ENCODE measurements at places on chromosomes 2 and 18.

GRCh38 chr18:41940506-41941215, 14.4 kb upstream of the PIK3C3 start:
- DNase-seq = no peak

- DNase-seq = no peak
These were observed 236.8 kb downstream of the SEPTIN10 start for GRCh38 chr2:109376796-109377495.

GRCh38 chr2:72210470-72210869, 62.8 kb upstream of the CYP26B1 start:
- no peak for DNase-seq

DNA sequence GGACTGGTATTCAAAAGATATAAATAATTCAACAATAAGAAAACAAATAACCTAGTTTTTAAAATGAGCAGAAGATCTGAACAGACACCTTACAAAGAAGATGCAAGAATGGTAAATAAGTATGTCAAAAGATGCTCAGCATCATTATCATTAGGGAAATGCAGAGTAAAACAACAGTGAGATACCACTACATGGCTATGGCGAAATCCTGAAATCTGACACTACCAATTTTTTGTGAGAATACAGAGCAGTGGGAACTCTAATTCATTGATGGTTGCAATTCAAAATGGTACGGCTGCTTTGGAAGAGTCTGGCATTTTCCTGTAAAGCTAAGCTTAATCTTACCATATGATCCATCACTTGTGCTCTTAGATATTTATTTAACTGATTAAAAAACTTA, 151.8 kb downstream of the UBR3 start:
- no peak for DNase-seq

- peak; percentile 93 for DNase-seq
These were observed 10.9 kb upstream of the FHL2 start for GRCh38 chr2:105409717-105410116.

GRCh38 chr2:47741101-47741500, 41.8 kb upstream of the MSH6 start:
- no peak for DNase-seq

DNA sequence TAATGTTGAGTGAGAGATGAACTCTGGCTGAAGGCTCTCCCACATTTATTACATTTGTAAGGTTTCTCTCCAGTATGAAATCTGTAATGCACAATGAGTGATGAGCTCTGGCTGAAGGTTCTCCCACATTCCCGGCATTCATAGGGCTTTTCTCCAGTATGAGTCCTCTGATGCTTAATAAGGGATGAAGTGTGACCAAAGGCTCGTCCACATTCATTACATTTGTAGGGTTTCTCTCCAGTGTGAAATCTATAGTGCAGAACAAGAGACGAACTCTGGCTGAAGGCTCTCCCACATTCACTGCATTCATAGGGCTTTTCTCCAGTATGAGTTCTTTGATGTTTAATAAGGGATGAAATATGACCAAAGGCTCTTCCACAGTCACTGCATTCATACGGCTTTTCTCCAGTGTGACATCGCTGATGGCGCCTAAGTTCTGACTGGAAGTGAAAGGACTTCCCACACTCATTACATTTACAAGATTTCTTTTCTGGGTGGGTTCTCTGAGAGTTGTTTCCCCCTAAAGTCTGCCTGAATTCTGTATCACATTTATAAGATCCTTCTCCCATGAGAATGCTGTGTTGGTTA, 10.2 kb downstream of the ZNF514 start:
- no peak for DNase-seq

- no peak for DNase-seq
These were observed 28.9 kb upstream of the CNOT11 start for GRCh38 chr2:101223814-101224231.

- DNase-seq = peak; percentile 97
These were observed 172.3 kb downstream of the PRKCE start for GRCh38 chr2:45823723-45824206.

DNA sequence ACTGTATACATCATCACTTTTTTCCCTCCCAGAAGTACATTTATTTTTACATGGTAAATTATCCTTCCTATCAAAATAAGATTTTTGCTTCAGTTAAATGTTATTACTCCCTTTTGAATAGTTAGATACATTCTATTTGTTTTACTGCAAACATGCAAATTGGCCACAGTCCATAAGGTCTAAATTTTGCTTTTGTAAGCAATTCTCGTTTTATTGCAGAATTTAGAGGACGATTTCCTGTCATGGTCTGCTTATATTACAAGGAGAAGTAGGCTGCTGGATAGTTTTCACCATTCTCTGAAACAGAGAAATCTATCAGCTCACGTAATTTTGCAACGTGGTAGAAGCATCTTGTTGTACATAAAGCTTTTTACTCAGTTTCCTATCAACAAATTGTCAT, 1632.5 kb downstream of the LRP1B start:
- DNase-seq = no peak

GRCh38 chr2:56134861-56135260, 48.9 kb upstream of the CCDC85A start:
- DNase-seq = no peak

DNA sequence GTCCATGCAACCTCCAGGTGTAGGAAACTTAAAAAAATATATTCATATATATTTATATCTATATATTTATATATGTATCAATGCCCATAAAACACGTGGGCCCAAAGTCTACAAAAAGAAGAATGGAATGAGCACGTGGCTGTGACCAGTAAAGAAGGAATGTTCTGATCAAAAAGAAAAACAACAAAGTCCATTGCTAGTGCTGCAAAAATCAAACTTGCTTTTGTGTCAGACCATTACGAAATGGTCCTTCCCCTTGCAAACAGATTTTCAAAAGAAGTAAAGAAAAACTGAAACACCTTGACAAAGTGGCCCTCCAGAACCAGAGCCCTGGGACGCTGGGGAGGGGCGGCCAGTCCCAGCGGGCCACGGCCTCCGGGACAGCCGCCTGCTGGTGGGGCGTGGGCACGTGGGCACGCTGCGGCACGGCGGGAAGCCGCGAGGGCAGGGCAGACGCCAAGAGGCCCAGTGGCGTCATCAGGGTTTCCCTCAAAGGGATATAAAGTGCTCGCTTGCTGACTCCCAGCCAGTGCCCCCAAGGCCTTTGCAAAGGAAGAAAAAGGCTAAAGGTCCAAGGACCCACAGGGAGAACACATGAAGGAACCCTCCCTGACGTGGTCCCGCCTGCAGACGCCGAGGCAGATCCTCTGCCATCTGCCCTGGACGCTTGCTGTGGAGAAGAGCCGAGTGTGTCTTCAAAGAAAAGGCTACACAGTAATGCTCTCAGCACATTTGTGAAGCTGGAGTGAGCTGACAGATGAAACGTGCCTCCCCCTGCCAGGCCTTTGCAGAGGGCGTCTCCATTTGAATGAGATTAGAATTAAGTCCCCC, 201.8 kb downstream of the TWIST2 start:
- DNase-seq = no peak

DNA sequence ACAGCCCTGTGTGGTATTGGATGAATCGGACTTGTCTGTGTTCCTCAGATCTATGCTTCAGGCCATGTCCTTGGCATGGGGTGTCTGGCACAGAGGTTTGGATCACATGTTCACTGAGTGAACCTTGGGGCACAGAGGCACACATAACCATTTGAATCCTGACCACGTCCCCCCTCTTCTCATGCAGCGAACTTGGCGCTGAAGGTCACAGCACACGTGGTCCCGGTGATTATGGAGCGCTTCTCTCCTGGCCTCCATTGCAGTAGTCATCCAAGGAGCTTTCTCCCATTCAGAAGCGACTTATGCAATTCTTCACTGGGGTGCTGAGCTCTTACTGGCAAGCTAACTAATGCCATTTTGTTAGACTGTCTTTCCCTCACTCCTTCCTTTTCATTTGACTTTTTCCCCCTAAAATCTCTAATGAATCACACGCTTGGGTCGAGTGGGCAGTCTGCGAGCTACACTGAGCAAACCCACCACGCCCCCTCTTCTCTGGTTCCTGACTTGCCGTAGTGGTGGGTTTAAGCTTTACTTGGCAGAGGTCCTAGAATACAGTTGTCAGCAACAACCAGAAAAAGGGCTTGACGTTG, 59.4 kb downstream of the KCNG2 start:
- DNase-seq = no peak

DNA sequence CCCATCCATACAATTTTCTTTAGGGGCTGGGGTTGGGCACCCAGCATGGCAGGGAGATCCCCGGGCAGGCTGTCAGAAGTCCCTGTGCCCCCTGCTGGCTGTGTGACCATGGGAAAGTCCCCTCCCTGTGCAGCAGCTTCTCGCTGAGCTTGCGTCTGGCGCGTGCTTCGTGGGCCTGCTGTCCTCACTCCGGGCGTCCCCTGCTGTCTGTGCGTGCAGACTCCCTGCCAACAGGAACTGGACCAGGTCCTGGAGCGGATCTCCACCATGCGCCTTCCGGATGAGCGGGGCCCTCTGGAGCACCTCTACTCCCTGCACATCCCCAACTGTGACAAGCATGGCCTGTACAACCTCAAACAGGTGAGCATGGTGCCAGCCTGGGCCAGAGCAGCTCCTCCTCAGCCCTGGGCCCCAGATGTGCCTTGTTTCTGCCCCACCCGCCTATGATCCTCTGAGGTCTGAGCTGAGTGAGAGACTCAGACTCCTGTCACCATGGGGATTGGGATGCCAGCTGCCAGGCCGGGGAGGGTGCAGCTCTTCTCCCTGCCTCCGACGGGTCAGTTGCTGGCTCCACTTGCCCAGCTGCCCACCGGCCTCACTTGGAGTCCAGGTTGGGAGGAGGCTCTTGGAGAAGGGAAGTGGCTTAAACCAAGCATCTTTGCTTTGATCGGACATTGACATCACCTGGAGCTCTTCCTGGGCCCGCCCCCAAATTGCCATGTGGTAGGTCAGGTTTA, 28.6 kb downstream of the IGFBP2 start:
- DNase-seq = no peak

DNA sequence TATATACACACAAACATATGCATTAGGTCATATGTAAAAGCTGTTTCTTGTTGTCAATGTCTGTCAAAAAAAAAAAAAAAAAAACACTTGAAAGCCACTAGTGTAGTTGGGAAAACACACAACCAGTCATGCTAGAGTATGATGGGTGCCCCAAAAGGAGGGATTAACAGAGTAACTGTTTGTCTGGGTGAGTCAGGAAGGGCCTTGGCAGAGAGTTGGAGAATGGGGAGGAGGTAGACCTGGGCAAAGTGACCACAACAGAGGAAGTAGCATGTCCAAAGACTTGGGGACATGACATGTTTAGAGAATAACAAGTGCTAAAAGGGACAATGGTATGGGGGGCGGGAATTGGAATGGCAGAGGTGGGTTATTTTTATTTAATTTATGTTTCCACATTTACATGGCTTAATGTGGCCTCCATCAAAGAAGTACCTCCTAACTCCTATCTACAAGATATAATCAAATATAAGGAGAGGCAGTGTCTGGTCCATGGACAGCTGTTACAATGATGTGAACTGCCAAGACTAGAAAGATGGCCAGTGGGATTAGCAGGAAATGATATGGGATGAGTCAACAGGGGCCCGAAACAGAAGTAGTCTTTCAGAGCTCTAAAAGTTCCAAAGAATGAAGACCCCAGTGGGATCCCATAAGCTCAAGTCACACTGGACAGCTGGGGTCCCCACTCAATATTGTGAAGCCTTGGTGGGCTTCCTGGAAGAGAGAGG, 99.9 kb upstream of the ZFP36L2 start:
- no peak for DNase-seq

- no peak for DNase-seq
These were observed 73.7 kb upstream of the TPO start for GRCh38 chr2:1339388-1340140.

DNA sequence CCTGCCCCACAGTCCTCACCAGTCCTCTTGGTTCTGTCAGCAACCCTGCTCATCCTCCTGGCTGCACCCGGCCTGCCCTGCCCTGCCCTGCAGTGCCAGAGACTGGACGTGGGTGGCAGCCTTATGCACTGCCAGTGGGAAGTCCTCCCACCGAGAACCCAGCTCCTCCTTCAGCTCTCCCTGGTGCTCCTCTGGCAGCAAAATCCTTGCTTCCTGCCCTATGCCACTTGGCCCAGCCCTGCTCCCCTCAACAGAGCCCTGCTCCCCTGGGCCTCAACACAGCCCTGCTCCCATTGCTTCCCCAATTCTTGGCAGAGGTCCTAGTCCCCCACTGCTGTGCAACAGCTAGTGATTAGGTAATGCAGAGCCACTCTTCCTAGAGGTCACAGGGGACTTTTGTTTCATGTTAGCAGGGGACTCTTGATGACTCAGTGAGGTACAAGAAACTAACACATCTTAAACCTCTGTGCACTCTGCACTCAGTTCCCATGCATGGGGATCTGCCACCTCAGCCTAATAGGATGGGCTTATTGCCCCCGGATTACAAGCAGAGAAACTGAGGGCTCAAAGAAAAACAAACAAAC, 58.0 kb upstream of the EDAR start:
- DNase-seq = no peak

DNA sequence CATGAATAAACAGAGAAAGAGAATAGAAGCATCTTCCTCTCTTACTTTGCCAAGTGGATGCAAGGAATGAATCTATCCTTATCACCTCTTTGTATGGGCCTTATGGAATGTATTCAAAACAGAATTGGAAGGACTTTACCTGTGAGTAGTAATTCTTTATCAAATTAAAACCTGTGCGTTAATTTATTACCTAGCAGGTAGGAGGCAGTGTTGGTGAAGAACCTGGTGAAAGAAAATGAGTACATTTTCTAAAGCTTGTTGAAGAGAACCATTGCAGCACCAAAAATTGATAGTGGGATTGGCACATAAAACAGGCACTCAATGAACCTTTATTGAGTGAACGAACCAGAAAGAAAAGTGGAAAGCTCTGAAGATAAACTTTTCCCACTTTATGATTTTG, 1302.1 kb upstream of the CELF4 start:
- DNase-seq = no peak

- DNase-seq = no peak
These were observed 123.1 kb downstream of the LRRTM4 start for GRCh38 chr2:77398970-77399600.

DNA sequence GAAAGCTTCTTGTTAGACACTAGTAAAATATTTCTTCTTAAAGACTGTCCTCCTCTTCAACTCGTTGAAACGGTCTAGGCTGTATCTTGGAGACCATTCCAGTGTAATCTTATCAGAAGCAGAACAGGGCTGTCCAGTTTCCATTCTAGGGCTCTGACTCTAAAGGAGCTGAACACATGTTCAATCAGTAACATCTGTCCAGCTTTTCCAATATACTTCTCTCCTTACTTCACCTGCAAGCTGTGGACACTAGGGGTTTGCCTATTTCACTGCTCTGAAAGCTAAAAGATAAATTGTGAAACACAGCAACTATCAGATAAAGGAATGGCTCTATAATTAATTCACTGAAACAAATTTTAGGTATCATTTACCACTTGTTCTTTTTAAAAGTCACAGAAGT, 73.8 kb downstream of the ZNF385B start:
- no peak for DNase-seq

GRCh38 chr18:79595876-79596374, 83.7 kb upstream of the CTDP1 start:
- no peak for DNase-seq

- DNase-seq = no peak
These were observed 268.2 kb upstream of the SESTD1 start for GRCh38 chr2:179532863-179533278.

DNA sequence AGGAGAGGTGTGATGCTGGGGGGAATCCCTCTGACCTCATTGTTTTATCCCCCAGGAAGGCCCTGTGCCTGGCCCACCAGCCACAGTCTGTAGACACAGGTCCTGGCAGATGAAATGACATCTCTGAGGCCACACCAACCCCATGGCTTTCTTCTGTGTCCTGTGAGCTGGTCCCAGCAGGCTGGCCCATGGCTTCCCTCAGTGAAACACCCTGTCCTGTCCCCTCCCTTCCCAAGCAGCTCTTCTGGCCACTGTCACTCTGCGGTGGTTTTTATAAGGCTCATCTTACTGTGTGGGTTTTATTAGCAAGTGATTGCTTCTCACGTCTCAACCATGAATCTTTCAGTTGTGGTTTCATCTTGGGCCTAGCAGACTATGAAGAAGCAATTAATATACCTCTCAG, 102.8 kb upstream of the STPG4 start:
- DNase-seq = no peak
